ENCODE measurements at places on chromosomes 2 and 18.

GRCh38 chr2:69196327-69197117, 183.5 kb downstream of the ANTXR1 start:
- DNase-seq, result peak; percentile 96

DNA sequence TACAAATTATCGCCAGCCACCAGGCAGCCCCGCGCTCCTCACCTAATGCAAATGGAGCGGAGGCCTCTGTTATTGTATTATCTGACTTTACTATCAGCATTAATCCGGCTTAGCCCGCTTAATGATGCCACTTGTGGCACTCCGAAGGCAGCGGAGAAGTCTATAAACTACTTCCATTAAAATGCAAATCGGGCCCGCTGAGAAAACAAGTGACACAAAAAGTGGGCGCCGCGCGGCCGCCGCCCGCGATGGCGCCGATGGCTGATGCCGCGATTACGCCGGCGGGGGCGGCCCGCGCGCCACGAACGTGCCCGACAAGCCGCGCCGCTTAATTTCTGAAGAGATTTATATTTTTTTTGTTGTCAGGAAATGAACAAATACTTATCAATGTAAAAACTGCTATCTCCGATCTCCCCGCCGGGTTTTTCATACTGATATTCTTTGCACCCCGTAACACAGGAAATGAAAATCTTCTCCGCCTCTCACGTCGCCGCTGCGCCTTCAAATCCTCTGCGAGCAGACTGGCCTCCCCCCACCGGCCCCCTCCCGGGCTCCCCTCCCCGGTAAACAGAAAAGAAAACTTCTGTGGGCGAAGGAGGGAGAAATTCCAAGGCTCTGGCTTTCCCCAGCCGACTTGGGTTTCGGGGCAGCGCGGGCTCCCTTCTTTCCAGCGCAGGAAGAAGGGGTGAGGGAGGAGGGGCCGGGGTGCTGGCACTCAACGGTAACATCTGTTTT, 221.8 kb downstream of the INSIG2 start:
- peak; percentile 45 for DNase-seq

GRCh38 chr18:13546638-13547037, 179.7 kb downstream of the FAM210A start:
- no peak for DNase-seq

GRCh38 chr2:118232391-118232790, 144.1 kb downstream of the INSIG2 start:
- DNase-seq, result no peak

DNA sequence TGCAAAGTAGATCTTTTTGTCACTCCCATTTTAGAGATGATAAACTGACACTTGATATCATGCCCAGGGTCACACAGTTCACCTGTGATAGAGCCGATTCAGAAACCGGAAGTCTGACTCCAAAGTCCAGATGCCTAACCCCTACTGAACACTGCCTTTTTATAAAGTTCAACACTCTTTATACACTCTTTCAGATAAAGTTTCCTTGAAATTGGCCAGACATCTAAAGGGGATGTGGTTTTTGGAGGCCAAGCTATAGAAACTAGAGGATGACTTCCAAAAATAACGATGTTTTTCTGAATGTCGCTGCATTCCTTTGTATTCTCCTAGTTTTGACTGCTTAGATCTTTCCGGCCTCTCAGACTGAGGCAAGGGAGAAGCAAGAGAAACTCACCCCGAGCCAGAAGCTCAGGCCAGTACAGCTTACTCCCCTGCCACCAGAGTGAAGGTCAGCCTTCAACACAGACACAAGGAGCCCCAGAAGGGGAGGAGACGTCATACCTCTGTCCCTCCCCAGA, 61.8 kb downstream of the NRP2 start:
- no peak for DNase-seq

DNA sequence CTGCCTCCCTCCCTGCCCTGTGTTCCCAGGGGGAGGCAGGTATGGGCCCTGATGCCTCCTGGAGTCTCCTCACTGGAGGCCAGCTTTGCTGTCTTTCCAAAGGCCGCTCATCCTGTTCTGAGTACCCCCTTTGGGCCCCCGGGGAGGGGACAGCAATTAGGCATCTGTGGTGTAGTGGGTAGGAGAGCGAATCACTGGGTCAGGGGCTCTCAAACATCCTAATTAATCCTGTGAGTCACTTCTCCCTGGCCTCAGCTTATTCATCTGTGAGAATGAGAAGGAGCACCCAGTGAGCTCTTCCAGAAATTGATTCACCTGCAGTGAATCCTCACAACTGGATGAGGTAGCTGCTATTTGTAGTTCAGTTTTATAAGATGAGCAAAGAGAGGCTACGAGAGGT, 16.4 kb downstream of the TET3 start:
- DNase-seq, result no peak

GRCh38 chr2:155062250-155062921, 363.9 kb downstream of the KCNJ3 start:
- DNase-seq, result no peak

DNA sequence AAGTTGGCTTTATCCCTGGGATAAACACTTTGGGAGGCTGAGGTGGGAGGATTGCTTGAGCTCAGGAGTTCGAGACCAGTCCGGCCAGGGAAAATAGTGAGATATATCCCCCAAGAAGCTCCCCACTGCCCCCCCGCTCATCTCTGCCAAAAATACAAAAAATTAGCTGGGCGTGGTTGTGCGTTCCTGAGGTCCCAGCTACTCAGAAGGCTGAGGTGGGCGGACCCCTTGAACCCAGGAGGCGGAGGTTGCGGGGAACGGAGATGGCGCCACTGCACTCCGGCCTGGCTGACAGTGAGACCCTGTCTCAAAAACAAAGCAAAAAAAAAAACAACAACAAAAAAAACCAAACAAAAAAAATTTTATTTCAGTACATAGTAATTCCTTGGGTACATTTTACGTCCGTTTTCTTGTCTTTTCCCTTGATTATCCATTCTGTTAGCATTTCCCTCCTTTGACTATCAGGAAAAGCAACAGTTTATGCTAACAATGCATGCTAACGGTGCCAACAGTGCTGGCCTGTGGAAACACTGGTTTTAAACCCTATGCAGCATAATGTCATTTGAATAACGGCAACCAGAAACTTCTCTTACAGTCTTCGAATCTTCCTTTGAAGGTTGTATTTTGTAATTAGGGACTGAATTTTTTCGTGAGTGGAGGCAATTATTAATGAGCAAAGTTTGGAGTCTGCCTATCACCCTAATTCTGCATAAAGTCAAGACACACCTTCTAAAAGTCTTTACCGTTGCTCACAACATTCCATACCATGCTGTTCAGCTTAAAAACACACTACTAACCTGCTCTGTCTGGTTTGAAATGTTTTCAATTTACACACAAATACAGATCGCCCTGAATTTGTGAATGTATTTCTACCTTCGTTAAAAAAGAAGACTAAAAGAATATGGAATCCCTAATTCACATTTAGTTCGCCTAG, 721 bp upstream of the MIB1 start:
- no peak for DNase-seq

- DNase-seq, result no peak
These were observed 961.6 kb upstream of the LRRTM1 start for GRCh38 chr2:81266106-81266505.

GRCh38 chr2:187917535-187917934, 363.3 kb upstream of the TFPI start:
- peak; percentile 26 for DNase-seq

DNA sequence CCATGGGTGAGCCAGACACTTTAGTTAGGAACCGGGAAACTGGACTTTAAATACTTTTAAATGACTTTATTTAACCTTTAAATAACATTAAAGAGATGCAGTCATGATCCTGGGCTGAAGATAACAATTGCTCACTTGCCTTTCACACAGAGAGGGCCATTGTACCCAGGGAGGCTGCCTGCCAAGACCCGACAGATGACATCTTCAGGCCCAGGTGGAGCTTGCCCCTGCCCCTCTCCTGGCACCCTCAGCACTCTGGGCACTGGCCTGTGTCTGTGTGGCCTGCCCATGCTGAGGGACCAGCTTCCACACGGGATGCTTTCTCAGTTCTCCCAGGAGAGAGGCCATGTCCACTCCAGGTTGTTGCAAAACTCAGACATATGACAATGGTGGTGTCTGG, 216.4 kb upstream of the MYT1L start:
- DNase-seq, result no peak

GRCh38 chr2:147204102-147204501, 640.7 kb upstream of the ACVR2A start:
- peak; percentile 70 for DNase-seq

DNA sequence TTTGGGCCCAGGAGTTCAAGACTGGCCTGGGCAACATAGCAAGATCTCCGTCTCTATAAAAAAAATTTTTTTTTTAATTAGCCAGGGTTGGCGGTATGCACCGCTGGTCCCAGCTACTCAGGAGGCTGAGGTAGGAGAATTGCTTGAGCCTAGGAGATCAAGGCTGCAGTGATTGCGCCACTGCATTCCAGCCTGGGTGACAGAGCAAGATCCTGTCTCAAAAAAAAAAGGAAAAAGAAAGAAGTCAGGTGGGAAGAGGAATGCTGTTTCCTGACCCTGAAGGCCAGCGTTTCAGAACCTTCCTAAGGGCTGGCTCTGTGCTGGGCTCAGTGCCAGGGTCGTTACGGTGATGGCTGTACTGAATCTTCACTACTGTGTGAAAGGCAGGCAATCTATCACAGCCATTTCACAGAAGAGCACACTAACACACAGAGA, 35.0 kb upstream of the AGAP1 start:
- DNase-seq, result peak; percentile 51

DNA sequence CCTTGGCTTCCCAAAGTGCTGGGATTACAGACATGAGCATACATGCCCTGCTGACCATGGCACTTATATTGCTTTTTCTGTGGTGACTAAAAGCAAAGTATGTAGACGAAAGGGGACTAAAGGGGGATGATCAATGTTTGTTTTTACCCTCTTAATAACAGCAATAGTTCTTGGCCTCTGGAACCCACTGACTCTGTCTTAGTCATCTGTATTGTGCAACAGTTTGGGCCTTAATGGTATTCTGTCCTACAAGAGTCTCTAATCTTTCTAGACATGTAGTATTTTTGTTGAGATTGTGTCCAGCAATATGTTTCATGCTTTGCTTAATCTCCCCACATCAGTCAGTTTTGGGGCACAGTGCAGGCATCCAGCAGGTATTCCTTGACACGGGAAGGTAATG, 359.9 kb upstream of the FANCL start:
- peak; percentile 56 for DNase-seq

DNA sequence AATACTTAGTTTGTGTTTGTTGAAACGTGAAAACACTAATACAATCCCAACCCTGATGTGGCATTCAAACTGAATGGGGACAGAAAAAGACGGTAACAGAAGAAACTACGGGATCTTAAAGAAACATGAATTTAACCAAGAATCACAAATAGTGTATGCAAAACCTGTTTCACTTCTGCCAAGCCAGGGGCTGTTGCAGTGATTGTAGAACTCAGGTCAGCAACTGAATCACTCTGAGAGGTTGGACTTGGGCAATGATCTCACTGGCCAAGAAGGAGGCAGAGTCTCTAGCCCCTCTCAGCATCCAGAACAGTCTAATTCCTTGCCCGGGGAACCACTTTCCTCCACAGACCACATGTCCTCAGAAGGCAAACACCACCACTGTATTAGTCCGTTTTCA, 54.9 kb upstream of the CRIM1 start:
- DNase-seq, result no peak

DNA sequence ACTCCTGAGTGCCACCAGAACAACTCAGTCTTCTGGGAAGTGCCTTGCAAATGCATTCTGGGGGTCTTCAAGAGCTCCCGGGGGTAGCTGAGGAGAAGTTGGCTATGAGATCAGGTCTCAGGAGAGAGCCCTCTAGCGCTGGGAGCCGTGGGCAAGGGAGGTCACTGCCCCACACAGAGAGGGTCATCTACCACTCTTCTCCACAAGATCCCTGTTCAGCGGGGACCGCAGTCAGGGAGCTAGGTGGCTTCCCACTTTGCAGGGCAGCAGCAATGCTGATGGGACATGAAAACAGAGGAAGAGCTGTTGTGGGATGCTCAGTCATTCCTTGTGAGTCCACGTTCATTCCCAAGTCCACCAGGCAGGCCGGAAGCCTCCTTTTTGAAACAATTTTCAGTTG, 66.6 kb downstream of the ACKR3 start:
- no peak for DNase-seq

DNA sequence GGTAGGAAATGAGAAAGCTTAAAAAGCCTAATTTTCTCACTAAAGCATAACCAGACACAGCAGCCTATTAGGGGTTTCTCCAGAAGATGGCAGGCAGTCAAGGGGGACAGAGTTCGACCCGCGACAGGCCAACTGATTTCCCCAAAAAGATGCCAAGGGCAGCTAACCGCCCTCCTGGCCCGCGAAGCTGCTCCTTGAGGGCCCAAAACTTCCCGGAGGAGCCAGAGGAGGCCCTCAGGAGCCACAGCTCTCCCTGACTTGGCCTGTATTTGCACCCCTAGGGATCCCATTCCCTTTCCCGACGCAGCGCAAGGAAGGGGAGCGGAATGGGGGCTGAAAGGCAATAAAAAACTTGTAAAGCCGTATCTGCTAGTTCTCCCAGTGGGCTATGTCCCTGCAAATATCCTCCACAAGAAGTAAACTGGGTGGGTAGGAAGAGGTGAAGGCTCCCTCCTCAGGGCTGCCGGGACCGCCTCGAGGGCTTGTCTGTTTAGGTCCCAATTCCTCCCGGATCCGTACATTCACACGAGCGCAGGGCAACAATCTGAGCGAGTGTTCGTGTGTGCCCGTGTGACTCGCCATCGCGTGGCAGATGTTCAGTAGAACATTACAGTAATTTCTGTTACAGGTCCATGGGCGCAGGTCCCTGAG, 756 bp upstream of the NAGK start:
- DNase-seq, result peak; percentile 5

DNA sequence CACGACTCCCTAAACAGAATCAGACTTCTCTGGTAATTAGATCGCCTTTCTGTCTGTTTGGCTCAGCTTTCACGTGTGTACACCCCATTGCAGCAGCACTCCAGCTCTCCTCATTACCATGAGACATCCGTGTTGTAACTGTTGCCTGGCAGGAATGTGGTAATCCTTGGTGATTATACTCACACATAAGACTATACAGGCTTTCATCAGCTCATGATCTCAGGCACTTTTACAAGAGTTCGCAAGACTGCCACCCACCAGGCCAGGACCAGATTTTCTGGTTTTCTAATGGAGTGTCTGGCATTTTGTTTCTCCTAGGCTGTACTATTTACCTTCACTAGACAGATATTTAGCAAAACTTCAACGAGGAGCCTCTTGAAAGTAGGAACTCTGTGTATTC, 50.2 kb downstream of the ACVR1 start:
- DNase-seq, result peak; percentile 77
